Immature natural killer cell (primary cell): ENCODE measurements at places on chromosomes 4 and X.

- peak overlapping the region; percentile 54 for H3K27ac ChIP-seq
- DNase-seq, result no peak
- no peak overlapping the region for H3K4me3 ChIP-seq
- H3K36me3 ChIP-seq, result no peaks in the 10 kb centered on the region
Observed at GRCh38 chr4:39047681-39048080, 14.4 kb upstream of the KLHL5 start.

DNA sequence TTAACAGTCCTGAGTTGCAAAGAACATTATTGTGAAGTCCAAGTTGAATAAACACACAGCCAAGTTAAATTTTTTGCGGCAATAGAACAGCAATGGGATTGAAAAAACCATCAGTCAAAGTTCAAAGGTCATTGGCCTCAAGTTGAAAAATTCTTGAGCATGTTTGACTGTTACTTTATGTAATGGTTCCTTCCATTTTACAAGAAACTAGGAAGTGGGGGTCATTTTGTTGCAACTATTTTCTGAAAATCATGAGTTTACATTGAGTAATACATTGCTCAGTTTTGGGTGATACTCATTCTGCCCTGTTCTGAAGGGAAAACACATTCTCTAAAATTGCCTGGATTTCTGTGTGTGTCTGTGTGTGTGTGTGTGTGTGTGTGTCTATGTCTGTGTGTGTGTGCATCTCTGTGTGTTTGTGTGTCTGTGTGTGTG lies 5.2 kb upstream of the IRF2 start:
- H3K4me3 ChIP-seq, result no peak overlapping the region
- peaks cover 37% of the 10 kb centered on the region for H3K4me1 ChIP-seq
- no peaks in the 10 kb centered on the region for H3K27me3 ChIP-seq
- DNase-seq, result no peak
- H3K36me3 ChIP-seq, result peaks cover 3% of the 10 kb centered on the region

GRCh38 chr4:185566972-185567371 lies 31.7 kb upstream of the PDLIM3 start:
- H3K36me3 ChIP-seq, result no peaks in the 10 kb centered on the region
- no peaks in the 10 kb centered on the region for H3K4me1 ChIP-seq
- no peak overlapping the region for H3K27ac ChIP-seq

GRCh38 chr4:73344106-73344505 lies 60.0 kb upstream of the ALB start:
- no peaks in the 10 kb centered on the region for H3K4me1 ChIP-seq
- H3K27me3 ChIP-seq, result peaks cover 4% of the 10 kb centered on the region
- H3K4me3 ChIP-seq, result no peak overlapping the region
- no peak for DNase-seq
- no peak overlapping the region for H3K27ac ChIP-seq

- peaks cover 2% of the 10 kb centered on the region for H3K36me3 ChIP-seq
- H3K4me3 ChIP-seq, result no peak overlapping the region
- no peak overlapping the region for H3K27ac ChIP-seq
- peak; percentile 66 for DNase-seq
- H3K4me1 ChIP-seq, result no peaks in the 10 kb centered on the region
- no peaks in the 10 kb centered on the region for H3K27me3 ChIP-seq
Observed at GRCh38 chr4:76179398-76180318, 31.5 kb upstream of the NUP54 start.

GRCh38 chr4:139299536-139299935 lies 1.8 kb upstream of the NAA15 start:
- H3K36me3 ChIP-seq, result no peaks in the 10 kb centered on the region
- H3K4me1 ChIP-seq, result peaks cover 67% of the 10 kb centered on the region
- H3K4me3 ChIP-seq, result no peak overlapping the region
- no peak overlapping the region for H3K27ac ChIP-seq
- no peak for DNase-seq

GRCh38 chrX:522456-522855 lies 108.1 kb upstream of the SHOX start:
- no peak overlapping the region for H3K4me3 ChIP-seq
- no peaks in the 10 kb centered on the region for H3K4me1 ChIP-seq
- no peak overlapping the region for H3K27ac ChIP-seq
- H3K36me3 ChIP-seq, result no peaks in the 10 kb centered on the region
- H3K27me3 ChIP-seq, result no peaks in the 10 kb centered on the region

DNA sequence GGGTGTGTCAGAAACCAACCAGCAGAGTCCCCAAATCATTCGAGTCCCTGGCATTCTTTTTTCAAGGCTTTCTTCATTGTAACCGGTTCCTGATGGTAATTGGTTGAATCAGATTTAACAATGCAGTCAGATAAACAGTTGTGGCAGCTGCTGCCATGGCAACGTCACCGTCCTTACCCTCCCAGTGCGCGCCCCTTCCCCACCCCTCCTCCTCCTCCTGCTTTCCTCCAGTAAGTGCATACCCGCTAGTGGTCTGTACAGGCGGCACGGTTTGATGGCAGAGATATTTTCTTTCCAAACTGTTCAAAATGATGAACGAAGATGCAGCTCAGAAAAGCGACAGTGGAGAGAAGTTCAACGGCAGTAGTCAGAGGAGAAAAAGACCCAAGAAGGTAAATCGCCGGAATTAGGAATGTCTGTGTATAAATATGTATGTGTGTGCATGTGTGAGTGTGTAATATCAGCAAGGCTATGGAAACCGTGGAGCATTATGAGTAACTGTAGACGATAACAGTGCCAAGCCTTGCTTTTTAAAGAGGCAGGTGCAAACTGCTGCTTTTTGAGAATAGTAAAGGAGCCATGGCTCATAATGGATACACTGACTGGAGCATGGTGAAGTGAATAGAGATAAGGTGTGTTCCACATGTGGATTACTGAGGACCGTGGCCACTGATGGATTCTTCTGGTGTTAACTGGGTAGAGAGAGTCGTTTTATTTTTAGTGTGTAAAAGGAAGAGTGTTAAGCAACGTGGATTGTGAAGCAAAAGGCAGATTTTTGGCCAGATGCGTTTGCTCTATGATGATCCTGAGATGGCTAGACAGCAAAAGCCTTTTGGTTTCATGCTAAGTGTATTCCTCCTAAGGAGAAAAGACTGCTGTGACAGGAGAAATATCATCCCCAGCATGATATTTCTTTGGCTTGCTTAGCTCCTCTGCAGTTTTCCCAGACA lies at the start of gene ANK2:
ANK2 (plus strand) TSS at position 233 of the 950 bp plus-strand sequence; CDS start at position 309, 76 bp downstream.
- no peaks in the 10 kb centered on the region for H3K4me1 ChIP-seq
- H3K27ac ChIP-seq, result no peak within 1 kb of the TSS
- no peak for DNase-seq
- H3K27me3 ChIP-seq, result peaks cover 6% of the 10 kb centered on the region
- H3K36me3 ChIP-seq, result no peaks in the 10 kb centered on the region

DNA sequence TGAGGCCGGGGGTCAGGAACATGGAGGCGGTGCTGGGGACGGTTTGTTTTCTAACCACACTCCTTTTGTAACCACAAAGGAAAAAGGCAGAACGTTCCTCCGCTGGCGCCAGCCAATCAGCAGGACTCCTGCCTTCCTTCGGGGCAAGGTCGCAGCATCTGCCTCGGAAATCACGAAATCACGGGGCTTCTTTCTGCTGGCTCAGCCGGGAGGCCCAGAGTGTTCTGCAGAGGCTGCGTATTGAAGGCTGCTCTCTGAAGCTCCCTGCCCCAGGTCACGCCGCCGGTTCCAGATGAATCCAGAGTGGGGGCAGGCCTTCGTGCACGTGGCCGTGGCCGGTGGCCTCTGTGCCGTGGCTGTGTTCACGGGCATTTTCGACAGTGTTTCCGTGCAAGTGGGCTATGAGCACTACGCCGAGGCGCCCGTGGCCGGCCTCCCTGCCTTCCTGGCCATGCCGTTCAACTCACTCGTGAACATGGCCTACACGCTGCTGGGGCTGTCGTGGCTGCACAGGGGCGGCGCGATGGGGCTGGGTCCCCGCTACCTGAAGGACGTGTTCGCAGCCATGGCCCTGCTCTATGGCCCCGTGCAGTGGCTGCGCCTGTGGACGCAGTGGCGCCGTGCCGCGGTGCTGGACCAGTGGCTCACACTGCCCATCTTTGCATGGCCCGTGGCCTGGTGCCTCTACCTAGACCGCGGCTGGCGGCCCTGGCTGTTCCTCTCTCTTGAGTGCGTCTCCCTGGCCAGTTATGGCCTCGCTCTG lies 9.4 kb downstream of the TMEM187 start:
- no peaks in the 10 kb centered on the region for H3K27me3 ChIP-seq
- H3K4me3 ChIP-seq, result peak overlapping the region; percentile 63
- H3K36me3 ChIP-seq, result no peaks in the 10 kb centered on the region
- peak overlapping the region; percentile 82 for H3K27ac ChIP-seq
- H3K4me1 ChIP-seq, result peaks cover 46% of the 10 kb centered on the region

DNA sequence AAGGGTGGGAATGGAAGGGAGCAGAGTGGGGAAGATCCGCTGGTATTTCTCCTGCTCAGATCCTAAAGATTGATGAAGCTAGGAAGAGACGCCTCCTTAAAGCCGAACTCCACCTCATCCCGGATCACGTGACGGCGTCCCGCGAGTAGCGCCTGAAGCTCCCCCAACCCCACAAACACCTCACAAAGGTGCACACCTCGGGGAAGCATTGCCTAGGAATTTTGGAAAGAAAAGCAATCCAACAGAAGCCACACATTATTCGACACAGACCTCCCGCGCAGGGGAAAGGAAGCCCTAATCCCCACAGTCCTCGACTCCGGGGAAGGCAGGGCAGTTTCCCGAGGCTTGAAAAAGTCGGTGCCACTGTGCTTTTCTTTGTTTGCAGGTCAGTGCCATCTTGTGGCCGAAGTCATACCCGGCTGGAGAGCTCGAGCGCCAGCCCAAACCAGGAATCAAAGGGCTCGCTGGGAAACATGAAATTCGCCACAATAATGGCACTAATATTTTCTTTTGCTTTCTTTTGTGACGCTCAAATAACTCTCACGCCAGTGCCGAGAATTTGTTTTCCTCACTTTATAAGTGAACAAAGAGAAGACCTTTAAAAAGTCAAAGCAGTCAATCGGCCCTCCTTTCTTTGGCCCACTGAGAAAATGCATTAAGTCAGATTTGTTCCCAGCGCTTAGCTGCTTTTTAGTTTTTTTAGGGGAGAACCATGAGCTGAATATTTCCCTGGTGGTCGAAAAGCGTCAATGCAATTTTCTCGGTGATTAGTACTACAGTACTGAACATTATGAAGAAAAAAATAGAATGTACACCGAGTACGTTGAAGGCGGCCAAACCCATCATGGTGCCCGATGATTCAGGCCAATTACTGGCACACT lies at the start of gene NPY1R:
NPY1R (minus strand) TSS at position 71 of the 881 bp plus-strand sequence. CDS start 6,042 bp downstream, outside the sequence.
- no peak within 1 kb of the TSS for H3K27ac ChIP-seq
- peaks cover 8% of the 10 kb centered on the region for H3K4me1 ChIP-seq
- H3K36me3 ChIP-seq, result no peaks in the 10 kb centered on the region
- peaks cover 9% of the 10 kb centered on the region for H3K27me3 ChIP-seq
- DNase-seq, result no peak

GRCh38 chrX:110420771-110421499 lies 62.3 kb downstream of the RTL9 start:
- DNase-seq, result no peak
- H3K27ac ChIP-seq, result no peak overlapping the region
- no peak overlapping the region for H3K4me3 ChIP-seq
- H3K27me3 ChIP-seq, result peaks cover 6% of the 10 kb centered on the region

GRCh38 chr4:151992332-151993154 lies 231.7 kb upstream of the GATB start:
- peaks cover 38% of the 10 kb centered on the region for H3K4me1 ChIP-seq
- H3K27me3 ChIP-seq, result no peaks in the 10 kb centered on the region
- no peak overlapping the region for H3K27ac ChIP-seq
- H3K36me3 ChIP-seq, result no peaks in the 10 kb centered on the region

- H3K4me3 ChIP-seq, result no peak overlapping the region
- peaks cover 2% of the 10 kb centered on the region for H3K27me3 ChIP-seq
- peaks cover 1% of the 10 kb centered on the region for H3K4me1 ChIP-seq
- no peak for DNase-seq
Observed at GRCh38 chr4:56689201-56689969, 8.3 kb upstream of the HOPX start.
